Activated T-cell treated with anti-CD3 and anti-CD28 coated beads, Interleukin-2, amount 50 U/mL, for 4 hours (primary cell): ENCODE measurements at places on chromosomes 11 and 22. TPM values are rescaled to one million over a fixed set of nuclear protein-coding genes. Genes with fewer than 3 reads are reported as not detected.
A peak's percentile ranks its signal among the peaks of the same experiment; 100 is the strongest.

- no peak for DNase-seq
Measured at GRCh38 chr11:76193219-76193618, 13.1 kb downstream of the WNT11 start.

DNA sequence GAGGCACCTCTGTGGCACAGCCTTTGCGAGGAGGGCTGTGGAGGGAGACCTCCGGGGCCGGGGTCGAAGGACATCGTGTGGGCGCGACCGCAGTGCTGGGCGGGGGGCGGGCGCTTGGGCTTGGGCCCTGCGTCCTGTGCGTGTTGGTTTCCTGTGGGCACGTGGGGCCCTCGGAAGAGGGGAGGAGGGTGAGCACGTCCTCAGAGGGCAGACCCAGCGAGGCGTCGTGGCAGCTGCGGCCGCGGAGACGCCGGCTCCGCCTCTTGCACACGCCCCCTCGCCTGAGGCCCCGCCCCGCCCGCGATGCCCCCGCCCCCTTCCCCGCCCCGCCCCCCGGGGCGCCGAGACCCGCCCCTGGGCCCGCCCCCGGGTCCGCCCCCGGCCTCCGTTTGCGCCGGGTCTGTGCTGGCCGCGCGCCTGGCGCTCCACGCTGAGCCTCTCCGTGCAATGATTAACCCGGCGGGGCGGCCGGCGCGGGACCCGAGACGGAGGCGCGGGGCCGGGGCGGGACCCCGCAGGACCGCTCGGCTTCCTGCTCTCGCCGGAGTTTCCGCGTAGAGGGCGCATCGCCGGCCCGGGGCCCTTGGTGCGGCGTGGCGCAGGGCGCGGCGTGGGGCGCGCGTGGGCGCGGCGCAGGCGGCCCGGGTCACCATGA lies at the start of gene PRR5:
Gene PRR5 (plus strand): TSS at position 381 of the 655 bp plus-strand sequence. CDS start 271 bp downstream, at position 652.
- DNase-seq, result peak; percentile 69

DNA sequence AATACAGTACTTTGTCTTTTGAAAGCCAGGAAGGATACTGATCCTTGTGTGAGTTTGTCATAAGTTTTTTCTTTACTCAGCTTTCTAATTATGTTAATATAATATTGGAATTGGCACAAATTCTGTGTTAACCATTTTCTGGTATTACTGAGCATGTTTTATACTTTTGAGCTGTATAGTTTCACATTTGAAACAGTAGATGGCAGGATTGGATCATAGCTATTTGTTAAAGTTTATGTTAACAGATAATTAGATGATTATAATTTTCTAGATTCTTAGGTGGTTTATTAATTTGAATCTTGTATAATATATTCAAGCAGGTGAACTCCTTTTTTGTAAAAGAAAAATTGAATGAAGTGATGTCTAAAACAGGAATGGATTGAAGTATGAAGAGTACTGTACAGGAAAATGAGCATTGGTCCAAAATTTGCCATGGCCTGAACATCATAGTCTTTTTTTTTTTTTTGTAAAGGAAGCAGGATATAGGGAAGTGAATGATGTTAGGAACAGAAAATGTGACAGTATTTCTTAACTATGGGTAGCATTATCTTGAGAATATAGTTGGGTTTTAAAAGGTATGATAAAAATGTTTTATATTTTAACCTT lies 102.0 kb downstream of the CYP2R1 start:
- DNase-seq, result no peak

DNA sequence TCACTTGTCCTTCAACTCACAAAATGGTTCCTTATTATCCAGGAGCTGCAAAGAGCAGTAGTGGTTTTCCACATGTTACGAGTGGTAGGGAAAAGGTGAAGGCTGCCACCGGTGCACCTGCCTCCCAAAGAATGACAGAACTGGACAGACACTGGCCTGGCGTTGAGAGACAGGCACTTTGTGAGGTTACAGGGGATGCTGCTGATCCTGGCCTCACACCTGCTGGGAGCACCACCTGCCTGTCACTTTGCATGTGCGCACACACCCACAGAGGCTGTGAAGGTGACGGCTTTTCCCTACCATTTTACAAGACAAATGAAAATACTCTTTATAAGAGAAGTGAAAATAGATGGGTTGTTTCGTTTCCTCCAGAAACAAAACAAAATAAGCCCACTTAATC lies 175.3 kb upstream of the B3GAT1 start:
- no peak for DNase-seq

Gene EHF
- 0.37 TPM for total RNA-seq

Gene MMP3
- total RNA-seq, result not detected
